ENCODE measurements at places on chromosomes 1 and 21.

DNA sequence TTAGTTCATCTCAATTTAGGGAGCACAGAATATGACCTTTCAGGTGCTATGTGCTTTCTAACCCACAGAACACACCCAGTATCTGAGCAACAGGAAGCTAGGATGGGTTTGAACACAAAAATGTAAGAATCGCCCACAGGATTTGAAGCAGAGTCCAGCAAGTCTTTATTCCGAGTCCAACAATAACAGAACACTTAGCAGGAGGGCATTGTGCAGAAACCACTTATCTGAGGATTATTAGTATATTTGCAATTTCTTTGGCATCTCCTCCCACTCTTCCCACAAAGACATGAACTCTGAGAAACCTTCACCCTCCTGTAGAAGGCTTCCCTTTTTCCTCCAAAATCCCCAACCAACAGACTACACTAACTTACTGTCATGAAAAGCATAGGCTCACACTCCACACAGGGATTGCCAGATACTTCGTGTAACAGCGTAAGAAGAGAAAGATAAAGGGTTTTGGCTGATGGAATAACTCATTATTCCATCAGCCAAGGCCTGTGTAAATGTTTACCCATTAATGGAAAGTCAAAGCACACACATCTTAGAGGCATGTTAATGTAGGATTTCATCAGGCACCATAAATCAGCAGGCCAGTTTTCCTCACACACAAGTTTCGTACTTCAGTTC, 16.1 kb downstream of the SIPA1L2 start:
- DNase-seq = no peak

DNA sequence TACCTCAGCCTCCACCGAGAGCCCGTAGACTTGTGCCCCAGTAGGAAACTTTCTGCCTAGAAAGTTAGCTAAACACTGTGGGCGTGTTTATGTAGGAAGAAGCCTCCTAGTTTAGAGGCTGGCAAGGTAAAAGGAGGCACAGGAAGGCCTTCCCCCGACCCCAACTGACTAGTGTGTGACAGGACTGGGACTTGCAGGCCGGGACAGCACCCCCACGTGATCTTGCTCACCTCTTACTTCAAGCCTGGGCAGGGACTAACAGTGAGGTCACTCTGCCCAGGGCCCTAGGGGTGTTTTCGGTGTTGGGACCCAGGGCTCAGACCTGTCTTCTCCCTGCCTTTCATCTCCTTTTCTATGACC, 392 bp upstream of the TAGLN2 start:
- peak; percentile 94 for DNase-seq

DNA sequence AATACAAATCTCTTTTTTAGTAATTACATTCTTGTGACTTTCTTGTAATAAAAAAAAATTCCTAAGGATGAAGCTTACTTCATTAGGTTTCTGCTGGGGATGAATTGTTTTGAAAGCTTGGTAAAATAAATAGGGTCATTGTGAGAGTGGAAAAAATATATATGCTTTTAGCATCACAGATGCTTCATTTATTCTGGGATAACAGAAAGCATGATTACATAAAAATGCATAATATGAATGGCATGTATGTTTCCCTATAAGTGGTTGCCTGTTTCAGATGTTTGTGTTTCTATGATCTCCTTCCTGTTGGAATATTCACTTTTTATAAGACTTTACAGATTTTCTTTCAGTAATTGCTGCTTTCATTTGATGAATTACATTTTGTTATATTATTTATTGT, 42.3 kb downstream of the HMCN1 start:
- DNase-seq = no peak

GRCh38 chr1:227661495-227661894, 73.6 kb downstream of the JMJD4 start:
- DNase-seq = no peak

- no peak for DNase-seq
Observed at GRCh38 chr1:193753038-193753756, 566.8 kb upstream of the B3GALT2 start.

DNA sequence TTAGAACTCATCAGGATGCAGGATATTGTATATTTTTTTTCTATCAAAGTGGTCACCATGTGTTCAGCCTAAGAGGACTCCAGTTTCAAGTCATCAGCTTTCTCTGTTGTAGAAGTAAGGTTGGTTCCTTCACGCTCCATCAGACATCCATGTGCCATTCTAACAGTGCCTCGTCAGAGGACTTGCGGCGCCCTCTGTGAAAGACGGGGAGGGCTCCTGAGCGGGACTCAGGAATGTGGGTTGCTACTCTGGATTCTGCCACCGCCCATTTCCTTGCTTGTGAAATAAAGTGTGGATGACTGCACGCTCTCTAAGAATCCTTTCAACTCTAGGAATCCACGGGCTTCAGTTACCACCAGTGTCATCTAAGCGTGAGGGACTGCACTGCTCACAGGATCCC, 593.5 kb downstream of the KIF26B start:
- no peak for DNase-seq

- DNase-seq = no peak
Observed at GRCh38 chr1:209504571-209504970, 78.9 kb upstream of the CAMK1G start.

- DNase-seq = no peak
Observed at GRCh38 chr1:7036386-7036785, 251.1 kb downstream of the CAMTA1 start.

DNA sequence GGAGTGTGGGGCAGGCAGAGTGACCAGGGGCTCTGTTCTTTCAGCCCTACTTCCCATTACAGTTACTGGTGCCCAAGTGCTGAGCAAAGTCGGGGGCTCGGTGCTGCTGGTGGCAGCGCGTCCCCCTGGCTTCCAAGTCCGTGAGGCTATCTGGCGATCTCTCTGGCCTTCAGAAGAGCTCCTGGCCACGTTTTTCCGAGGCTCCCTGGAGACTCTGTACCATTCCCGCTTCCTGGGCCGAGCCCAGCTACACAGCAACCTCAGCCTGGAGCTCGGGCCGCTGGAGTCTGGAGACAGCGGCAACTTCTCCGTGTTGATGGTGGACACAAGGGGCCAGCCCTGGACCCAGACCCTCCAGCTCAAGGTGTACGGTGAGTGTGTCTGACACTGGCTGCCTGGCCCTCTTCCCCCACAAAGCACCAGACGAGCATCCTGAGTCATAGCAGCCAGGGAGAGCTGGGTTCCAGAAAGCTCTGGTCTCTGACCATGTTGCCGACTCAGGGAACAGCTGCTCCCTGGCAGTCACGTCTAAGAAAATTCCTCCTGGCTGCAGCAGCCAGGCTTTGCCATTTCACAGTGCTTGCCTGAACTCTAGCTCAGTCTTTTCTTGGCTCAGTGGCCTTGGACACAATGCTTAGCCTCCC, 3.3 kb downstream of the SLAMF8 start:
- DNase-seq = peak; percentile 19

DNA sequence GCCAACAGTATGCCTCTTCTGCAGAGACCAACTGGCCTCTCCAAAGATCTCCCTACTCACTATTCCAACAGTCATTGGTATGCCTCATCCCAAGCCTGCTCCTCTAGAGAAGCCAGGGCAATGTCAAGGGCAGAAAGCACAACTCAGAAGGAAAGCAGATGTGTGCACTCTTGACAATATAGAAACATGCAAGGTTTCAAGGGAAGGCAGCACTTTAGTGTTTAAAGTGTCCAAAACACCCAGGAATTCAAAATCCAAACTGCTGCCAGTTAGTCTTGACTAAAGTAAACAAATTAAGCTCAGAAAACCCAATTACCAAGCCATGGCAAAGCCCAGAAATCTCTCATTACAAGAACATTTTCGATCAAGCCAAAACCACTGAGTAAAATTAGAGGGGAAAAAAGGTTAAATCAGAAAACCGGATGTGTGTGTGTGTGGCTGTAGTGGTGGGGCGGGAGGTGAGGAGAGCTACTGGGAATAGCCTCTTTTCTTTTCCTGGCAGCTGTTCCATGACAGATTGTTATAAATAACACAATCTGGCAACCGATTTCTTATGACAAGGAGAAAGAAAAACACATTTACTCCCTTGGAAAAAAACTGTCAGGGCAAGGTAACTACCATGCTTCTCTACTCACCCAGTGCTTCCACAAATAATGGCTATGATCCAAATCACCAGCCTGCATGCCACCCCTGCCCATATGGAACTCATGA, 39.2 kb downstream of the EIF2B3 start:
- DNase-seq = no peak

DNA sequence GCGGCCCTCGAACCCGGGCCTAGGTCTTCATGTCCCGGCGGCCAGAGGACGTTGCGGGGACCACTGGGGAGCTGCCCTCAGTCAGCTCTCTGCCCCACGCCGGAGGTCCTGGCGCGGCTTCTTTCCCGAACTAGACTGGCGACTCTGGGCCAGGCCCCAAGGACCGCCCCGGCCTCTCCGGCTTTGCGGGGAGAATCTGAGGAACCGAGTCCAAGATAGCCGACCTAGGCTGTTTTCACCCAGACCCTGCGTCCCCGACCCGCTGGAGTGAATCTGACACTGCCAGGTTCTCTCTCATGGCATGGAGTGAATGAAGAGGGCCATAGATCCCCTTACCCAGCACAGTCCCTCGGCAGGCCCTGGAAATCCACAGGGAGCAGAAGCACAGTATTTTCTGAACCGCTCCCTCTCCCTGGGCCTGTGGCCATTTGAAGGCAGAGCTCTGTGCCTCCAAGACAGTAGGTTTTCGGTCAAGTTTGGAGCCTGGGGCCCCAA, 9.9 kb upstream of the BARHL2 start:
- no peak for DNase-seq

GRCh38 chr21:27700974-27701614, 734.2 kb upstream of the ADAMTS5 start:
- peak; percentile 74 for DNase-seq

DNA sequence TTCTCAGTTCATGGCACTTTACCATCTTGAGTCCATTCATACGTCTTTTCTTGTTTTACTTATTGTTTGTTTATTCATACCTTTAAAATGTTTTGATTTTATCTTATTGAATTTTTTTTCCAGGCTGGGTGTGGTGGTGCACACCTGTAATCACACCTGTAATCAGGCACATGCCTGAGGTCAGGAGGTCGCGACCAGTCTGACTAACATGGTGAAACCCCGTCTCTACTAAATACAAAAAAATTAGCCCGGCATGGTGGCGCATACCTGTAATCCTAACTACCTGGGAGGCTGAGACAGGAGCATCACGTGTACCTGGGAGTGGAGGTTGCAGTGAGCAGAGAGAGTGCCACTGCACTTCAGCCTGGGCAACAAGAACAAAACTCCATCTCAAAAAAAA, 104.1 kb upstream of the MROH9 start:
- no peak for DNase-seq

- DNase-seq = no peak
Observed at GRCh38 chr21:32306021-32306780, 7.5 kb downstream of the MRAP start.

DNA sequence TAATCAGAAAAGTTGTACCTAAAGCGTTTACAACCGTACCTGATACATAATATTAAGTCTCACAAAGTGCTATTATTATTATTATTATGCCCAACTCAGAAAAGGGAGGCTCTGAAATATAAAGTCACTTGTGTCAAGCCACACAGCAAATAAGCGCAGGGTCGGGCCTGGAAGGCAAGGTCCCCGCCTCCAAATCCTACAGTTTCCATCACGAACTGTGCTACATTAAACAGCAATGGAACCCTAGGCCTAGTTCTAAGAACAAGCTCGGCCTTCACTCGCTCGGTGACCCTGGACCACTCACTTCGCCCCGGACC, 549 bp downstream of the PARS2 start:
- DNase-seq = no peak

GRCh38 chr1:169112241-169112640, 5.8 kb downstream of the ATP1B1 start:
- DNase-seq = no peak

DNA sequence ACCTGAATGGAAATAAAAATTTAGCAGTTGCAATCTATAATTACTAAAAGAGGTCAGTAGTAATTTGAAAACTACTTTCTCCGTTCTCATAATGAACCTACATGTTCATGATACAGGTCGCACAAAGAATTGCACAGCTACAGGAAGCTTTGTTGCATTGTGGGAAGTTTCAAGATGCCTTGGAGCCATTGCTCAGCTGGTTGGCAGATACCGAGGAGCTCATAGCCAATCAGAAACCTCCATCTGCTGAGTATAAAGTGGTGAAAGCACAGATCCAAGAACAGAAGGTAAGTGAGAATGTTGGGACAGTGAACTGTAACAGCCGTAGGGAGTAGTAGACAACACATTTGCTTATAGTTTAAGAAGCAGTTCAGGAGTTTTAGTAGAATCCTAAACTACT, 68.8 kb upstream of the BMP8A start:
- DNase-seq = no peak

- peak; percentile 87 for DNase-seq
Observed at GRCh38 chr1:112716133-112716720, 1.1 kb upstream of the PPM1J start.

GRCh38 chr1:227890451-227891222, 57.1 kb downstream of the WNT9A start:
- DNase-seq = no peak

DNA sequence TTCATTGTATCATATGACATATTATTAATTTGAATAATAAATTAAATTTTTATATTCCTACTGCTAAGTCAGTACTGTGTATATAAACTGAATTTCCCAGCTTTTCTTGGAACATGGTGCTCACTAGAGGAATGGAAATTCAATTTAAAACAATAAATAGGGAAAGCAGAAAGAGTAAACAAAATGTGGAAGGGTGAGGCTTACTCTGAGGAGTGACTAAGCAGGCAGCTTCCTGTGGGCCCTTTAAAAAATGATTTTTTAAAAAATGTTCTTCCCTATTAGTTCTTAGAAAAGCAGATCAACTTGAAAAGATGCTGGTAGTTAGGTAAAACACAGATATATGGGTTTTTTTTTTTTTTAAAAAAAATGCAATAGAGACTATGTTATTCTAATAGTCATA, 49.5 kb upstream of the S1PR1 start:
- peak; percentile 41 for DNase-seq

DNA sequence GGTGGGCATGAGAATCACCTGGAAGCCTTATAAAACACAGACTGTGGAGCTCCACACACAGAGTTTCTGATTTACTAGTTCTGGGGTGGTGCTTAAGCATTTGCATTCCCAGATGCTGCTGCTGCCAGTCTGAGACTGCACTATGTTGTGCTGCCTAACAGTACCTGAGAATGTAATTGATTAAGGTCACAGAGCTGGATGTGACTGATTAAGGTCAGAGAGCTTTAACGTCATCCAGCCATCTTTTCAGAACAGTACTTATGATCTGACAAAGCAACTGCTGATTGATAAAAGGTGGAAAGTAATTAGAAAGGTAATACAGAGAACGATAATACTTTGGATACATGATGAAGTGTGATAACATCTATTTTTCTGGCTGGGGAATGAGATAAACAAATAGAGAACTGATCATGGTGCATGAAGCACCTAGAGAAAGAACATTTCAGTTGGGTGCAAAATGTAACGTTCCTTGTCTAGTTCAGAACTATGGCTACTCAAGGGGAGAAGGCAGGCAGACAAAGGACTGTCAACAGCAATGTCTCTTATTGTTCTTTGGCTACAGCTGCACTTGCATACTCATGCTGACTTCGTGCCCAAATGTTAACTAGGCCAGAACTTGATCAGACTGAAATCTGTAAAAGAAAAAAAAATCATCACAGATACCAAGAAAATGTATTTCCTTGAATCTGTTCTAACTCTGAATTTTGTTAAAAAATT, 3.7 kb upstream of the UCK2 start:
- DNase-seq = no peak
